Activated CD4-positive, alpha-beta T cell treated with anti-CD3 and anti-CD28 coated beads, Interleukin-2, amount 10 ng/mL, durations not matched to agents 7 days and 5 days (primary cell): ENCODE measurements at places on chromosomes 5 and 9.

GRCh38 chr9:137607141-137607857 is 1.8 kb downstream of the ARRDC1 start:
- DNase-seq, result no peak

GRCh38 chr5:152105085-152105484 is 180.4 kb upstream of the GLRA1 start:
- no peak for DNase-seq

GRCh38 chr5:169001394-169001793 is 299.5 kb downstream of the SLIT3 start:
- no peak for DNase-seq

DNA sequence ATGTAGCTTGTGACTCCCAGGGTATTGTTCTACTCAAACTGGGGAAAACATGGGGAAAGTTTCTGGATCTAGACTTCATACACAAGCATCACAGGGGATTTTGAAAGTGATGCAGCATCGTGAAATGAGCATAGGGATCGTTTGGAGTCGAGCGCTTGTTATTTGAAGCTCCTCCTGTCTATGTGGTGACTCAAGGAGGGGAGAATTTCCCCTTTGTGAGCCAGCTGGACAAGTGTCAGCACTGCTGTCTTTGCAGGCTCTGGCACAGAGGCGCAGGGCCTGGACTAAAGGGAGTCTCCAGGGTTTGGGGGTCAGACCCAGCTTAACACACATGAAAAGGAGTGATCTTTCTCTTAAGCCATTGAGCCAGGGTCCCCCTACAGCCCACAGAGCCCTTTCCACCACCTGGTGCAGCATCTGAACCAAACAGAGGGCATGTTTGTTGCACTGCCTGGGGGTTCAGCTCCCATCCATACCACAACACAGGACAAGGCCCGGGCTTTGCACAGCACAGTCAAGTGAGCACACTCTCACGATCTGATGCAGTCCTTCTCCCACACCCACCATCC is 51.0 kb downstream of the IRF1 start:
- DNase-seq, result no peak

DNA sequence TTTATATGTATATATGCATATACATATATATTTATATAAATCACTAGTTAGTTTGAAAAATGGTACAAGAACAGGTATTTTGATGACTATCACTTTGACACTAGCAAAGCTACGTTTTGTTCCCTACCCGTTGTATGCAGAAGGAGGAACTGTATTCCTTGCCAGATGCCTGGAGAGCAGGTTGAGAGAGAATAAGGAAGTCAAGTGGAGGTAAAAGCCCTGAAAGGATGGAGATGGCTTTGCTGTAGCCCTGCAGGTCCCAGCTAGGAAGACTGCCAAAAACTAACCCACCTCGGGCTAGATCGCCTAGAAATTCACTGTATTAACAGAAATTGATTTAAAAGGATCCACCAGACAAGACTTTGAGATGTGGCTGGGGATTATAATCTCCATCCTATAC is 229.3 kb downstream of the RFX3 start:
- no peak for DNase-seq

GRCh38 chr9:112921549-112921948 is 30.9 kb upstream of the SLC46A2 start:
- DNase-seq, result no peak

DNA sequence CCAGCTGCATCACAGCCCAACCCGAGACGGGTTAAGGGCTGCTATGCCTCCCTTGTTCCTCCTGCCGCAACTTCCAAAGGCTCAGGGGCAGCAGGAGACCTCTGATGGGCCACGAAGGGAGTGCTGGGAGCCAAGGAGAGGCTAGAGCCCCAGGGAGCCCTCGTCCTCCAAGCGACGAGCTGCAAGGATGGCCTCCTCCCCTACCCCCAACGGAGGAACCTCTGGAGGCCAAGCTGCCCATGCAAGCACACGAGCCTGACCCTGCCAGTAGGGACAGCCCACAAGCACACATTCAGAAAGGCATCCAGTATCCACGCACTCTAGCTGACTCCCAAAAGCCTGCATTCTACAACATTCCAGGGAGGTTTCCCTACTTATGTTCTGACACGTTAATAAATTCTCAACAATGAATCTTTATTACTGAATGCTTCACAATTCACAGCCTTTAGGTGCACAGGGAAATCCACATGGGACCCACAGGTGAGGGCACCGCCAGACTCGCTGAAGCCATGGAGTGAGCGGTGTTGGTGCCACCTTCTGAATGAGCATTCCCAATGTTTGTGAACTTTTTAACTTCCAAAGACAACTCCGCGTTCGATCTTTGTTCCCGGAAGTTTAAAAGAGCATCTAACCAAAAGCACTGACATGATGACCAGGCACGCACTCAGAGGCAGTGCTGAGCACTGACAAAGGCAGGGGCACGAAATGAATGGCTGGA is 28.7 kb downstream of the IPPK start:
- DNase-seq, result no peak

DNA sequence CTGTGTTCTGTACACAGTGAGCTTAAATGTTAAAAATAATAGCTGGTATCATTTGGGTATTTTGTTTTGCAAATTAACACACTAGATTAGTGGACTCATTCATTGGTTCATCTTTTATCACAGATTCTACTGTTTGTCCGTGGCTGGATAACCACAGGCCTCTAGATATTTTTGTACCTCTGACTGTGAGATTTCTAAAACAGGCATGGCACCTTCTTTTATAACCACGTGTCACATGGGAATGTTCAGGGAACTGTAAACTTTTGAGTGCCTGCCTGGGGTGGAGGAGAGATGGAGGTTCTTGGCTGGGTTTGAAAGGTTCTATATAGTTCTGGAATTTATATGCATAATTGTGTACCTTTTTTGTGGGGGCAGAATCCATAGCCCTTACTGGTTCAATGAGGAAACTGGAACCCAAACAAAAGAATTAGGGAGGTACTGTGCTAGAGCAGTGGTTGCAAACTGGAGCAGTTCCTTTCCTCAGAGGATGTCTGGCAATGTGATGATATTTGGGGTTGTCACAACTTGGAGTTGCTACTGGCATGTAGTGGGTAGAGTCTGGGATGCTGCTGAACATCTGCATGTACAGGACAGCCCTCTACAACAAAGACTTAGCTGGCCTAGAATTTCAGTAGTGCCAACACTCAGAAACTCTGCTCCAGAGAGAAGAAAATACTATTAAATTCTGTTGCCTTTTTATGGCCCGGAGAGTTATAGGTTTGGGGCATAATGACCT is 16.9 kb downstream of the TLE4 start:
- no peak for DNase-seq

GRCh38 chr5:128782446-128782845 is 182.8 kb upstream of the SLC27A6 start:
- DNase-seq, result no peak
